ENCODE measurements at places on chromosomes 6 and 20.

GRCh38 chr20:7155282-7155681 lies 387.8 kb downstream of the BMP2 start:
- DNase-seq: no peak

GRCh38 chr6:29850011-29850553 lies 22.5 kb downstream of the HLA-G start:
- no peak for DNase-seq

GRCh38 chr6:81130969-81131368 lies 621.5 kb downstream of the TENT5A start:
- DNase-seq: no peak

- no peak for DNase-seq
These were observed 137.2 kb upstream of the ADGRB3 start for GRCh38 chr6:68497927-68498326.

GRCh38 chr6:165663377-165663735 lies 315 bp upstream of the PDE10A start:
- no peak for DNase-seq

- DNase-seq: no peak
These were observed 97.9 kb downstream of the ARID1B start for GRCh38 chr6:156875062-156875461.

DNA sequence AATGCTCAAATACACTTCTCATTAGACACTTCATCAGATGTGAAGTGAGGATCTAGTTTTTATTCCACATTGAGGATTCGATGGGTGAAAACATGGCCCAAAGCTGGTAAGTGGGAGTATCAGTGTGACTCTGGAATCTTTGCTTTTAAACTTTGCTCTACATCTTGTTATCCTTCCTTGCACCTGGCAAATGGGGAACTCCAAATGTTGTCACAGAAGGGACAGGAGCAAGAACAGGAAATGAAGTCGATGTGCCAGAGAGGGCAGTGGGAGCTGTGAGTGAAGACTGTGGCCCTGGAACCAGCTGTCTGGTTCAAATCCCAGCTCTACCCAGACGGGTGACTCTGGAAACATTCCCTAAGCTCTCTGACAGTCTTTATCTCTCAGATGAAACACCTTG lies 86.7 kb upstream of the AGPAT4 start:
- no peak for DNase-seq

DNA sequence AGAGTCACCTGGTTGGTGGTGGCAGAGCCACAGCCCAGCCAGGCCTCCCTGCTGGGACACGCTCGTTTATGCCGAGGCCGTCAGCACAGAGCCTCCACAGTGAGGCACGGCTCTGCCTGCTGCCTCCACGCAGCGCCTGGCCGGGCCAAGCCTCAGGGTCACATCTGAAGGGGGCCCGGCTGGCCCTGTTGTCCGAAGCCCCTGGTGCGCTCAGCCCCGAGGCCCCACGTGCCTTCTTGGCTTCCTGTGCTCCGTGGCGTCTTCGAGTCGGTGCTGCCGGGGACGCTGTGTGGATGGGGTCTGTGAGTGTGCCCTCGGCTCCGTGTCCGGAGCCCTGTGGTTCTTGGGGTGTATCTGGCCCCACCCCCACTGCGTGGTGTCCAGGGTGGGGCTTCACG lies 10.4 kb upstream of the TNFRSF6B start:
- DNase-seq: no peak

- no peak for DNase-seq
These were observed 12.1 kb upstream of the TBXT start for GRCh38 chr6:166179704-166180103.

- no peak for DNase-seq
These were observed 74.1 kb upstream of the MAP3K7 start for GRCh38 chr6:90660931-90661330.

GRCh38 chr6:41228616-41229015 lies 467 bp downstream of the TREML4 start:
- no peak for DNase-seq

DNA sequence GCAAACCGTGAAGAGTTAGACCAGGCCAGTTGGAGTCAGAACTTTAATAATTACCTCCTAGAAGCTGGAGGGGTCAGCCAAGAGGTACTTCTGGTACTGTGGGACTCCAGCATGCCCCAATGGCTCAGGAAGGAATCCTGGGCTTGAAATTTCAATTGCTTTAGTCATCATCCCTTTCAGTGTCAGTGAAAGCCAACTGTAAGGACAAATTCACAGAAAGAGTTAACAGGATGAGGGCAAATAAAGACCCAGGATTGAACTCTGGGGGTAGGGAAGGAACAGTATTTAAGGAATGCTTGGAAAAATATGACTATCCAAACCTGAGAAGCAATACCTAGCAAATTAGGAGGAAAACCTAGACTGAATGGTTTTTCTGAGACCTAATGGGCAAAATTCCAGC lies 735.1 kb upstream of the MARCKS start:
- DNase-seq: no peak

- DNase-seq: no peak
These were observed 1112.3 kb upstream of the CITED2 start for GRCh38 chr6:140486450-140487361.

DNA sequence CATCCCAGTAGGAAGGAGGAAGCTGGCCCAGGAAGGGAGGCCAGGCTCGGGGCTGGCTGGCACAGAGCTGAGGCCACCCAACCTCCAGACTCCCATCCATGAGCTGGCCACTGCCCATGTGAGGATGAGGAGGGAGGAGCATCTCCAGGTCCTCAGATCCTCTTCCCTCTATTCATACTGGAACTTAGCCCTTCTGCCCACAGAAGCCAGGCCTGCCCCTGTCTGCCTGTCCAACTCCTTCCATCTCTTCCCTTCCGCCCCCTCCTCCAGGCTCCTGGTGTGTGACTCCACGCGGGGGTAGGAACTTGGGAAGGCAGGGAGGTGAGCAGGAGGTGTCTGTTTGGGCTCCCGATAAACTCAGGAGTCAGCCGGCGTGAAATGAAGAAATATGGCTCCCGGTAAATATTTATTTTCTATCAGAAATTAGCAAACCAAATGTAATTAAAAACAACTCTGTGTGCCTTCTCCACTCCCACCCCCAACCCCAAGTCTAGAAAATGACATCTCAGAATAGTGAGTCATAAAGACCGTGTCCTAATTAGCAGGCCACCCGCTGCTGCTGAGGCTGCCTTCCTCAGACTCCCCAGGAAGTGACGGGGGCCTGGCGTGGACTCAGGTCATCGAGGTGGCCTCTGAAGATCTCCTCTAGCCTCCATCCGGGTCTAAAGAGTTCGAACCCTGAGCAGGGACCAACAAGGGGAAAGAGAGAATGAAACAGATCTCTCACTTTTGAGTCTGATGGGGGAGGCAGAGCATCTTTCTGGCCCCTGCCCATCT lies 81.9 kb downstream of the MDGA1 start:
- no peak for DNase-seq

- DNase-seq: no peak
These were observed 10.3 kb upstream of the DST start for GRCh38 chr6:56652994-56653393.

DNA sequence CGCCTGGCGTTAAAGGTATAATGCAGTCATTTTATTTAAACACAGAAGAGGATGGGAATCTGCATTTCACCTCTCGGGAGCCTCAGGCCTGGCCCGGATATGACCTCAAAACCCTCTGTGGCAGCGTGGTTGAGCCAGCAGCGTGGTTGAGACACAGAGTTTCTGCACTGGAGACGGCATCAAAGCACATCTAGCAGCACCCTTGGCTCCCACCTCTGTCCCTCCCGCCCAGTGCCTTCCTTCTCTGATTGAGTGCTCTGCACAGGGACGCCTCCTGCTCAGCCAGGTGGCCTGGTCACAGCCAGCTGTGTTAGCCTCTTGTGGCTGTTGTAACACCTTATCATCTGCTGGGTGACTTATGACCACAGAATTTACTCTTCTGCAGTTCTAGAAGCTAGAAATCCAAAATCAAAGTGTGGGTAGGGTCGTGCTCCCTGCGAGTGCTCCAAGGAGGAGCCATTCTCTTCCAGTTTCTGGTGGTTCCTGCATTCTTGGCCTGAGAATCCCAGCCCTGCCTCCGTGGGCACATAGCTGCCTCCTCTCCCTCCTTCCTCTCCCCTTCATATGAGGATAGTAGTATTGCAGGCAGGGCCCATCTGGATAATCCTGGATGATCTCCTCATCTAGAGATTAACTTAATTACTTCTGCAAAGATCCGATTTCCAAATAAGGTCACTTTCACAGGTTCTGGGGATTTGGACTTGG lies 156.7 kb downstream of the SYCP2 start:
- DNase-seq: no peak

DNA sequence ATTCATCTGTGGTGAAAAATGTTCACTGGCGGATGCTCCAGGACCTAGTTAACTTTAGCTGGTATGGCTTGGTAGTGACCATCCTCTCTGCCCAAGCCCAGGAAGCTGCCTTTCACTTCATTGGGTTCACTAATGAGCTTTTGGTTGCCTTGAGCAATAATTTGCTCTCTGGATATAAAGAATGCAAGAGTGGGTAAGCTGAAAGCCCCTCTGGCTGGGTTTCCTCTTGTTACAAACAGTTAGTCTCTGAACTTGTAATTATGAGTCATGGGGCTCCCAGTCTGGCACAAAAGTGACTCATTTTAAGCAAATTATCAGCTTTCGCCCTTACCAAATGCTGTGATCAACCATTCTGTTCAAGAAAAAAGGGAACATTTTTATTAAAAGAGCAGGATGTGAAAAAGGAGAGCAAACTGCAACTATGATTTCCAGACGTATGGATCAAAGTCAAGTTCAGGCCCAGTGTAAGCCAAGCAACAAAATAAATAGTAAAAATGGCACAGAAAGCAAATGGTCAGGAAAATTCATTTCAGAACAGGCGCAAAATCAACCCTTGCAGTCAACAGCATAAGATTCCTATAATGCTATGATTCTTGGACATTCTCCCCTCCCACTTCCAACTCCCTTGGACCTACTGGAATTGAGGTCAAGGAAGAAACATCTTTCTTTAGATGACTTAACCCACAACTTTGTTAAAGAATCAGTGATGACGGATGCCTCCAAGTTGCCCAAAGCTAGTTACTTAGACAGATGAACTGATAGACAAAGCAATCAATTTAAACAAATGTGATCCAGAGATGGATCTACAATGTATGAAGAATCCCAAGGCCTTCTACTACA lies 130.0 kb upstream of the KCNK16 start:
- DNase-seq: no peak

Measured in stimulated activated CD8-positive, alpha-beta memory T cell treated with anti-CD3 and anti-CD28 coated beads, Interleukin-15, amount 100 ng/mL, for 4 hours (primary cell).